ENCODE measurements at places on chromosomes 6 and 20.

- no peak for DNase-seq
These were observed 152.8 kb downstream of the GRM4 start for GRCh38 chr6:33993091-33993490.

- no peak for DNase-seq
These were observed 35.1 kb downstream of the RBM38 start for GRCh38 chr20:57426271-57426689.

GRCh38 chr6:19837511-19838441 lies 606 bp downstream of the ID4 start:
- no peak for DNase-seq

- DNase-seq: no peak
These were observed 27.4 kb downstream of the KCNQ5 start for GRCh38 chr6:72649032-72649984.

DNA sequence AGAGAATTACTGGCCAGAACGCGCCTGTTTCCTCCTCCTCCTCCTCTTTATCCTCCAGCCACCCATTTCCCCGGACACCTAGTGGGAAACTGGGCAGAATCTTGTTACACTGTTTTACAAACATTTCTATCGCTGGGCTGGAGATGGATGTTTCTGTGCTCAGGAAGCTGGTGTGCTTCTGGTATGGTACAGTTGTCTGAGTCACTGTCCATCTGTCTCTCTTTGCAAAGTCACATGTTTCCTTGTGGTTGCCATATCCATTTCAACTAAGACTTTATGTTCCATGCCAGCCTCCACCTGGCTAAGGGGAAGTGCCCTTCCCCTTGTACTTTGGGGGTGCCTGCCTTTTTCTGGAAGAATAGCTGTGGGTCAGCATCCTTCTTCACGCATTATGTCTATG lies 52.9 kb upstream of the SLC22A16 start:
- DNase-seq: no peak
